COR-L47 (cell line): ENCODE measurements at places on chromosomes 2 and 18.

GRCh38 chr2:120394764-120395163 is 48.8 kb downstream of the INHBB start:
- DNase-seq = no peak

GRCh38 chr2:212677466-212677865 is 138.9 kb upstream of the ERBB4 start:
- no peak for DNase-seq

DNA sequence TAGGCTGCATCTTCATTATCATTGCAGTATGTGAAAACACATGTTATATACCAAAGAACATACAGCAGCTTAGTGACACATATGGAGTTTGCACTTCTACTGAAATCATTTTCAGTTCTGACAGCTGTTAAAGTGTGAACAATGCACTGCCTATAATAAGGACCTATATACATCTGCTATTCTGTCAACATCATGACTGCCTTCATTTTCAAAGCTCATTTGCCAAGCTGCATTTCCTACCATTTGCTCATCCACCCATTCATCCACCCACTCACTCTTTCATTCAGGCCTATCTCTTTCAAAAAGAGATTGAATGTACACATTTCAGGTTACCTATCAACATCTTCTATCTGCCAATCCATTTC is 81.7 kb upstream of the STK17B start:
- no peak for DNase-seq

GRCh38 chr2:14941151-14941631 is 308.7 kb downstream of the LRATD1 start:
- no peak for DNase-seq

GRCh38 chr2:109353806-109354745 is 225.1 kb downstream of the SH3RF3 start:
- DNase-seq = no peak

GRCh38 chr2:140873915-140874531 is 1256.8 kb downstream of the LRP1B start:
- DNase-seq = no peak

- DNase-seq = no peak
These were observed 78.3 kb downstream of the SH3BP4 start for GRCh38 chr2:235030126-235030525.

- DNase-seq = no peak
These were observed 4.4 kb upstream of the CHRNG start for GRCh38 chr2:232534940-232535651.

- DNase-seq = peak; percentile 33
These were observed 237.5 kb downstream of the STK39 start for GRCh38 chr2:168009900-168010299.

DNA sequence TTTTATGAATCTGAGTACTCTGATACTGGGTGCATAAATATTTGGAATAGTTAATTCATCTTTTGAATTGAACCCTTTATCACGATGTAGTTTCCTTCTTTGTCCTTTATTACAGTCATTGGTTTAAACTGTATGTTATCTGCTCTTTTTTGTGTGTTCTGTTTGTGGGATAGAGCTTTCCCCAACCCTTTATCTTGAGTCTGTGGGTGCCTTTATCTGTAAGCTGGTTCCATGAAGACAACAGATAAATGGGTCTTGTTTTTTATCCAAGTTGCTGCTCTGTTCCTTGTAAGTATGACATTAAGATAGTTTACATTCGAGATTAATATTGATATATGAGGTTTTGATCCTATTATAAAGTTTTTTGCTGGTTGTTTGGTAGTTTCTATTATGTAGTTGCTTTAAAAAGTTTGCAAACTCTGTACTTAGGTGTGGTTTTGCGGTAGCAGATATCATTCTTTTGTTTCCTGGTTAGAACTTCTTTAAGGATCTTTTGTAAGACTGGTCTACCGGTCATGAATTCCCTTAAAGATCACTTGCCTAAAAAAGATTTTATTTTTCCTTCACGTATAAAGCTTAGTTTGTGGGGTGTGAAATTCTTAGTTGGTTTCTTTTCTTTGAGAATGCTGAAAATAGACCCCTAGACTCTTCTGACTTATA is 1451.3 kb upstream of the SLC39A10 start:
- DNase-seq = no peak

GRCh38 chr18:36066001-36066400 is 1.4 kb downstream of the RPRD1A start:
- DNase-seq = no peak

- DNase-seq = no peak
These were observed 49.9 kb upstream of the RAB6C start for GRCh38 chr2:129929321-129930290.

GRCh38 chr2:17164550-17164949 is 353.7 kb downstream of the RAD51AP2 start:
- no peak for DNase-seq

DNA sequence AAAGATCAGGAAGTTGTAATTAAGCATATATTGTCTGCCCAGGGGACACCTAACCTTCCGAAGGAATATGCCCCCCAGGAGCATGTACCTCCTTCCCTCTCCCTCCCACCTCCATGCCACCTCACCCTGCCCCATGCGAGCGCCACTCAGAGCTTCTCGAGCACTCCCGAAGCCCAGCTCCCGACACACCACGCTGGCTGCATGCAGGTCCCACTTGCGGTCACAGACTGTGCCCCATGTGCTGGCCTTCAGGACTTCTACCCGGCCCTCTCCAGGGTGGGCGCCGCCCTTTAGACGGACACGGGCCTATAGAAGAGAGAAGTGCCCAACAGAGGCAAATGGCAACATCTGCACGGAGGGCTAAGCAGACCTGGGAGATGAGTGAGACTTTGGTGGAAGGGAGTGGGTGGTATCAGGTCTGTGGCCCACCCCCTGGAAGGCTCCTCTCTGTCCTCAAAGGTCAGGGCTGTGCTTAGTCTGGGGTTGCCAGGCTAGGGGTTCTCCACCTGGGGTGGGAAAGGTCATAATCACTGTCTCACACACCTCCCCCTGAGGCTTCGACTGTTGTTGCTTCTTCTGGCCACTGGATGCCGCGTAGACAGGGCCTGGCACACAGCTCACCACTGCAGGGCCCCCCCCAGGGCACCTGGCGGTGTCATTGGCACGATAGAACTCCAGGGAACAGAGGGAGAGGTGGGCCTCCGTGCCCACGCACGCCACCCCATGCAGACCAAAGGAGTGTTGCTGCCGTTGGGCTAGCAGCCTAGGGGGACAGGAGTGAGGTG is 6.6 kb downstream of the HTRA2 start:
- no peak for DNase-seq

DNA sequence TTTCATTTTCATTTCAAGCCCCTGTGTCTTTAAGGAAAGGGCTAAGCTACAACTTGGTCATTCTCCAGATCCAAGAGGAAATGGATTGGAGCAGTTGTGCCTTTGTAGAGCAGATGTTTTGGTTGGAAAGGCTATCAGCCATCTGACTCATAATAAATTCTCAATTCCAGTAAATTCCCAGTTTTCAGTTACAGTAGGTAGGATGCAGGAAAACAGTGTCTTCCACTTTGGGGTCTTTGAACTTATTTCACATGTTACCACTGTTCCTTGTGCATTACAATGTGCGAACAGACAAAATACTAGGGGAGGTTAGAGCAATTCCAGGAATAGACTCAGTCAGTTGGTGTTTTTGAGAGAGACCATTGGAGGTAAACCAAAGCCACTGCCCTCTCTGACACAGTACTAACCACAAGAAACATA is 211.9 kb downstream of the BABAM2 start:
- DNase-seq = no peak

GRCh38 chr2:135745545-135745944 is 3.9 kb downstream of the UBXN4 start:
- no peak for DNase-seq

DNA sequence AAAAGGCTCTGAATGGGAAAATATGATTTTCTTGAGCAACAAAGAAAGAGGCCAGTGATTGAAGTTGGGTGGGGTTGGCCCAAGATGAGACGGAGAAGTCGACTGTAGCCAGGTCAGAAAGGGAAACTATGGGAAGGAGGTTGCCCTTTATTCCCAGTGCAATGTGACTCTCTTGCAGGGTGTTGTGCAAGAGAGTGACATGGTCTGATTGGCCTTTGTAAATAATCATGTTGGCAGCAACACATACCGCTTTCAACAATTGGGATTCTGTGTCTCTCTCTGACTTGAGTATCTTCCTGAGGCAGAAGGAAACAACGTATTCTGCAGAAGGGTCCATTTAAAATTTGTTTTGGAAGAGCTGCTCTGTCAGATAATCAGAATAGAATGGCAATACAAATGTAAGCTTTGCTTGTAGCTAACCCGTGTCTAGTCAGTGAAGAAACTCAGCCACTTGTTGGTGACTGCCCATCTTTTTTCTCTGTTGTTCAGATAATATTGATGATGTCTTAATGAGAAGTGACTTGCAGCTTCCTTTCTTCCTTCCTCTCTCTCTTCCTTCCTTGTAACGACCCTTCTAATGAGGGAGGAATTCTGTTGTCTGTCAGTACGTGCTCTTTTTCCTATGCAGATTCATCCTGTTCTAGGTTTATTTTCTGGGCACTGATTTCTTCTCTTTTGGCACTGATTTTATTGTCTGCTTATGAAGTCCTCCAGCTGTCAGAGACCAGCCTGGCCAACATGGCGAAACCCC is 311.0 kb upstream of the FAM98A start:
- DNase-seq = no peak

GRCh38 chr18:7117390-7118355 is at the start of gene LAMA1:
Gene LAMA1 (minus strand): TSS chr18:7117797. CDS start chr18:7117720, 77 bp downstream.
- peak; percentile 24 for DNase-seq

- no peak for DNase-seq
These were observed 28.4 kb downstream of the DNAJC10 start for GRCh38 chr2:182744490-182744889.

- DNase-seq = no peak
These were observed 55.1 kb upstream of the TTC27 start for GRCh38 chr2:32572737-32573136.

DNA sequence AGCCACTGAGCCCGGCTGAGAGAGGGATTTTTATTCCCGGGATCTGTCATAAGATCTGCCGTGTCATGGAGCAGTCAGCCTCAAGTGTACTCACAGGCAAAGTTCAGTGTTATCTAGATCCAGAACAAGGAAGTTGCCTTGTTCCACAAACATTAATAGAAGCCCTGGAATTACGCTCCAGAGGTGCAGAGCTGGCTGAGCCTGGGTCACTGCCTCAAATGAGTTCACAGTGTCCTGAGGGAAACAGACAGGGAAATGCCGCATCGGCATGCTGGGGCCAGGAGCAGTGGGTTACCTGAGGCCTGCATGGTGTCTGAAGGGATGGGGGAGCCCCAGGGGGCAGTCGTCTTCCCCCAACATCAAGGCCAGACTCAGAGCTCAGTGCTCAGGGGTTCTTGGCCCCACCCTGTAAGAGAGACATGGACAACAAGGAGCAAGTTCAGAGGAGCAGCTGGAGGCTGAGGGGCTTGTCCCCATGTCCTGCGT is 42.7 kb upstream of the ODC1 start:
- DNase-seq = no peak

GRCh38 chr2:29528891-29529520 is 392.4 kb downstream of the ALK start:
- DNase-seq = no peak

- DNase-seq = no peak
These were observed 319.2 kb downstream of the LRATD1 start for GRCh38 chr2:14951569-14952285.
